ENCODE measurements at places on chromosomes 13 and 19.

- no peak for DNase-seq
Observed at GRCh38 chr19:16940626-16941025, 51.8 kb downstream of the F2RL3 start.

DNA sequence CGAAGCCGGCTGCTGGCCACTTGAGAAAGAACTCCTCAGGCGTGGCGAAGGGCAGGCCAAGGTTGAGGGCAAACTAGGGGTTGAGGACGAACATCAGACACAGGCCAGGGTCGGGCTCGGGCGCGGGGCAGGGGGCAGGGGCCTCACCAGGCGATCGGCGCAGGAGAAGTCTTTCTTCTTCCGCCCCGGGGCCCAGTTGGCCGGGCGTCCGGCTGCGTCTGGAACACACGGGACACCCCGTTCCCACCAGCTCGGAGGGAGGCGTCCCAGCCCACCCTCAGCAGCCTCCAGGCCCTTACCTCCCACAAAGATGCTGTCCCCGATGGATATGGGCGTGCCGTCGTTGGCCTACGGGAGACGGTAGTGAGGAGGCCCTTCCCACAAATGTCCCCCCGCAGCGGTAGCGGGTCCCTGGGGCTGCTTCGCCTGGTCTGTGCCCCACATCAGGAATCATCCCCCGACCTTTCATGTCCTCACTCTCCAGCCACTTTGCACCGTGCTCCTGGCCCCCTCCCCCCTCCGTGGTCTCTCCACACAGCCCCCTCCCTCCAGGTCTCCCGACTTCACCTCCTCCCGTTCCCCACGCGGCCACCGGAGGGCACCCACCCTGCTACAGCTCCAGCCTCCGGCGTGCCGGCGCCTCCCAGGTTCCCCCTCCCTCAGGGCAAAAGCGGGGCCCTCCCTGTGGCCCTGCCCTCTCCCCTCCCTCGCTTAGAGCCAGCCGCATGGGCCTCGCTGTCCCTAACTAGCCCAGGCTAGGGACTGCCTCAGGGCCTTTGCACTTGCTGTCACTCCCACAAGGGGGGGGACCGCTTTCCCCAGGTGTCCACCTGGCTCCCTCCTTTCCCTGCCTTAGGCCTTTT is 4.8 kb downstream of the PNKP start:
- DNase-seq: no peak

GRCh38 chr19:30955112-30956104 is 393.8 kb downstream of the TSHZ3 start:
- DNase-seq: no peak

DNA sequence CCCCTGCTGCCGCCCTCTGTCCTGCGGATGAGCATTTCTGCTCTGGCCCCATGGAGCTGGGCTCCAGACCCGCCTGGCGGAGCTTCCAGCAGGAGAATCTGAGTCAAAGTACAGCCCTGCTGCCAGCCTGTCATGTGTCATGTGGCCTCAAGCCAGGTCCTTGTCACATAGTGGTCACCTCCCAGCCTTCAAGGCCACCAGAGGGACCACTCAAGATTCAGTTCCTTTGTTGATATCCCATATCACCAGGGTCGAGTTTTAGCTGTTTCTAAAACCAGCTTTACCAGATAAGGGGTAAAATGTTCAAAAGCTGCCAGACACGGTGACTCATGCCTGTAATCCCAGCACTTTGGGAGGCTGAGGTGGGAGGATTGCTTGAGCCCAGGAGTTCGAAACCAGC is 13.4 kb downstream of the THOP1 start:
- no peak for DNase-seq

DNA sequence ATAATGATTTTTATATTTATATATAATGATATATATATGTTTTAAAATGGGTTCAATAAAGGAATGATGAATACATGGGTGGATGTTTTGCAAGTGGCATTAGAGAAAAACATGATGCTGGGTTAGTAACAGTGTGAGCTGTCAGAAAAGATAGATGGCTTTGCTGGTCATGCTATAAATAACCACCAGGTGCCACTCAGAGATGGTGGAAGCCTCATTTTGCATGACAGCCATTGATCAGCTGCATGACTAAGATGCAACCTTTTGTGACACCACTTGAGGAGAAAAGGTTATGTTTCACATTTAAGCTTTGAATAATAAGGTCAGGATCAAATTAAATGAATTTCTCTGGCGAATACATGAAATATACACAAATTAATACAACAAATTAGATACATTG is 737.7 kb downstream of the PCDH9 start:
- no peak for DNase-seq

DNA sequence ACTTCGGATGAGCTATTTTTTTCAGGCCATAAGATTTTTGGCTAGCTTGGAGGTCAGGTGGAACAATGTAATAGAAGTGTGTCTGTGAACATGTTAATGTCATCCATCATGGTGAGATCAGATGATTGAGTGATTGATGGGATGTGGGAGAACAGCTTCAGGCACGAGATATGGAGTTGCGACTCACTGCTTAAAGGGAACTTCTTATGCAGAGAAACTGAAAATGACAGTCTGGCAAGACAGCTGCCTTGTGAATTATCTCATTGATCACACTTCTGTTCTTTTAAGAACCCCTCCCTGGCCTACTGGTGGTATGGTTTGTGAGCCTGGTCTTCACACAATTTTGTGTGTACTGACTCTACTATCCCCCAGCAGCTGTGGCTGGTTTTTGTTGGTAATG is 96.0 kb downstream of the OLFM4 start:
- no peak for DNase-seq

GRCh38 chr13:91468301-91468700 is 69.9 kb downstream of the GPC5 start:
- DNase-seq: no peak

DNA sequence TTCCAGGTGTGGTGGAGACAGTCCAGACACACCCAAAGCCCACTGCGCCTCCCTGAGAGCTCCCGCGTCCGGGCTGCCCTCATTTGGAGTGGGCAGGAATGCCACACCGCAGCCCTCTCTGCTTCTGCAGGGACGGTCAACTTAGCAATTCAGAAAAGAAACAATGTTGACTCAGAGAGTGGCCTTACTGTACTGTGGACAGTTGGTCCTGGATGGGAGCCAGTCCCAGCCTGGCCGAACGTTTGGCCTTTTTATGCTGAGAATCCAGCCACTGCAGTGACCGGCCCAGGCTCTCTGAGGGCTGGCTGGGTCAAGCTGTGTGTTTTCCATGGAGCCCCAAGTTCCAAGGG is 7.2 kb downstream of the GAS6 start:
- DNase-seq: no peak

GRCh38 chr13:98994896-98995295 is 17.0 kb upstream of the DOCK9 start:
- no peak for DNase-seq

DNA sequence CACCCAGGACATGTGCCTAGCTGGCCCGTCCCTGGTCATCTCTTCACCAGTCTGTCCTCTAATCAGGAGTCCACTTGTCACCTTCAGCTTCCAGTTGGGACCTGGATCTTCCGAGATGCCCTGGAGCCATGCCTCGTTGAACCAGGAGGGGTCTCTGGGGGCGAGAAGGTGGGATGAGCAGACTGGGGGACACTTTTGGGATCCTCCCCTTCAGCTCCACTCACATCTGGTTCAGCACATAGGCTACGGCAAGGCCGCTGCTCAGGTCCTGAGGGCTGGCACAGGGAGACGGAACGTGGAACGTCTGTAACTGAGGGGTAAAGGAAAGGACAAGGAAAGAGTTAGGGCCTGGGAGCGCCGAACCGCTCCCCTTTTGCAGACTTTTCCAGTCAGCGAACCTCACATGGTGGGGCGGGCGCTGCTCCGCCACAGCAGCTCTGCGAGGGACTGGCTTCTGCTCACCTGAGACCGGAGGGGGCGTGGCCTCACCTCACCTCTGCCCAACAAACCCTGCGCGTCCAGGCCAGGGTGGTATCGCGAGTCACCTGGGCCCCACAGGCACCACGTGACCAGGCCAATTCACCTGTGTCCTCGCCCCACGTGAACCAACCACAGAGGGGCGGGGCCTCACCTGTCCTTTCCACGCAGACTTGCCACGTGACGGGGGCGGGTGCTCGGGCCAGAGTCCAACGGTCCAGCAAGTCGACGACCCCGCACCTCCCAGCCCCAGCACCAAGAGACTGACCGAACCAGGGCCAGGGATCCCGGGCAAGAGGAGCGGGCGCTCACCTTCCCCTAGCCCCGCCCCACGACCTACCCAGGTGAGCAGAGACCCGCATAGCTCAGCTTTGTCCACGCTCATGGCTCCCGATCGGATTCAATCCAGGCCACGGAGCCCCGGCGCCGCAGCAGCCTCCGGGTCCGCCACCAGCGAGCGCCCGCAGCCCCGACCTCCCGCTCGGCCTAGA is at the start of gene HOOK2:
TSS of gene HOOK2 (minus strand) at position 965 of the 968 bp plus-strand sequence. CDS start at position 862, 103 bp downstream.
- DNase-seq: peak; percentile 46

- no peak for DNase-seq
Observed at GRCh38 chr13:52848455-52849195, at the start of gene PCDH8. Gene PCDH8 (minus strand): TSS chr13:52848640. CDS start chr13:52848436, 204 bp downstream.

- DNase-seq: no peak
Observed at GRCh38 chr19:31499281-31500196, 150.3 kb upstream of the TSHZ3 start.

- no peak for DNase-seq
Observed at GRCh38 chr13:106381091-106381490, 154.4 kb downstream of the EFNB2 start.

DNA sequence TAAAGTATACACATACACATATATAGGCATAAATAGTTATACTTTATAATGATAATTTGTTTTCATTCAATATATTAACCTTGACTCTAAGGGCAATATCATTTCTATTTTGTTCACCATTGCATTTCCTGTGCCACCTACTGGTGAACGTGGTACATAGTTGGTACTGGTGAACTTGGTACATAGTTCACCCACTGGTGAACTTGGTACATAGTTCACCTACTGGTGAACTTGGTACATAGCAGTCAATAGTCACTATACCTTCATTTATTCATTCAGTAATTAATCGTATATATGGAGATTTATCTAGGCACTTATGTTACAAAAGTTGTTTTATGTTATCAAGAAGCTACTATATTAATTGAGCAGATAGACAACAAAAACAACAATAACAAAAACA is 172.6 kb upstream of the ATXN8OS start:
- DNase-seq: no peak

DNA sequence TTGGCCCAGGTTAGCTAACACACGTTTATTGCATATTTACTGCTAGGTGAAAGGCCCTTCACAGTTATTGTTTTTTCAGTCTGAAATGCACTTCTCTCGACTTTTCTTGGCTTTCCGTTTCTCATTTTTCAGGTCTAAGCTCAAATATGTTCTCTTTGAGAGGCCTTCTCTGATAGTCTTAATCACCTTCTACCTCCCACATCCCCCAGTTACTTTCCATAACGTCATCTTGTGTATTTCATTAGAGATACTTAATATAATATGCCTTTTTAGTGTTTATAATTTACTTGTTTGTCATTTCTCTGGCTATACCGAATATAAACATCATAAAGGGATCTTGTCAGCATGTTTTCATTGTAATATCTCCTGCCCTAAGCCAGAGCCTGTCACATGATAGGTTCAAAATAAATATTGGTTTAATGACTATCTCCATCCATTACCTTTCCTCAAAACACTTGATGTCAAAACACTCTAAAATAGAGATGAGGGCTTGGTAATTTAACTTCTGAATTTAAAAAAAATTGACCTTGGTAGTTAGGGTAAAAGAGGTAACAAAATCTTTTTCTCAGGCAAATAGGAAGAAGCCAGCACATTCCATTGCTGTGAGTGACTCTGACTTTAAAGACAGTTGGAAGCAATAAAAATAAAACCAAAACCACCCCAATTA is 168.6 kb upstream of the RFC3 start:
- DNase-seq: no peak

DNA sequence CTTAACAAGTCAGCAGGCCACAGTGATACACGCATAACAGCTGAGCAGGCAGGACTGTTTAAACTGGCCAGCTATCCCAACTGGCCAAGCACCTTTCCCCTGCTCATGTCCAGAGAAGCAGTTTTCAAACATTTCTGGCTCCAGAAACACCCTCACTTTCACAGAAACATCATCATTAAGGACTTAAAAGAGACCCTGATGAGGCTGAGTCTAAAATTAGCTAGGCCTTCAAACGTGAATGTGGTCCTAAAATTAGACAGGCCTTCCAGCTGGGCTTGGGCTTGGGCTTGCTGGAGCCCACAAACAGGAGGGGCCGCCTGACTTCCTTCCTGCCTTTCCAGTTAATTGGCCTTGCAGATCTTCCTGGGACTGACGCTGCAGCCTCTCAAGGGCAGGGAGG is 334.2 kb downstream of the DNAJC15 start:
- DNase-seq: no peak

GRCh38 chr19:369256-369655 is 24.7 kb upstream of the MIER2 start:
- DNase-seq: no peak

GRCh38 chr13:74973935-74974879 is 507.8 kb downstream of the TBC1D4 start:
- no peak for DNase-seq

- DNase-seq: no peak
Observed at GRCh38 chr13:97853550-97853949, 99.9 kb upstream of the IPO5 start.

GRCh38 chr19:12667731-12668302 is 1.2 kb downstream of the WDR83 start:
- DNase-seq: no peak

DNA sequence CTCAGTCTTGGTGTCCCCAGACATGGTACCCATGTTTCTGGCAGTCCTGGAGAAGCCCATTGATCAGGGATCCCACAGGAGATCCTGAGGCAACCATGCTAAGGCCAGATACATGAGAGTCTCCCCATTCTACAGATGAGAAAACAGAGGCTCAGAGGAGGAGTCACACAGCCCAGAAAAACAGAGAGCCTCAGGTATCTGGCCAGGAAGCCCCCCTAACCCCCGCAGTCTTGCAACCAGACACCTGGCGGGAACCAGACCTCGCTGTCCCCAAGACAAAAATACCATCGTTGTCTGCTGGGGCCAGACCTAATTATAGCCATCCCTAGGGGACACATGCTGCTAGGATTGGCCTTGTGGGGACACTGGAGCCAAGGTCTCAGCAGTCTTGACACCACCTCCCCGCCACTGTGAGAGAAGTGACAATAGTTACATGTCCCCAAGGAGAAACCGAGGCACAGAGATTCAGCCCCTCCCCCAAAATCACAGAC is 1.6 kb upstream of the PDE4C start:
- no peak for DNase-seq

- DNase-seq: no peak
Observed at GRCh38 chr19:48364598-48365348, 606 bp downstream of the SYNGR4 start.

GRCh38 chr13:64051278-64051677 is 2635.6 kb upstream of the PCDH20 start:
- no peak for DNase-seq

DNA sequence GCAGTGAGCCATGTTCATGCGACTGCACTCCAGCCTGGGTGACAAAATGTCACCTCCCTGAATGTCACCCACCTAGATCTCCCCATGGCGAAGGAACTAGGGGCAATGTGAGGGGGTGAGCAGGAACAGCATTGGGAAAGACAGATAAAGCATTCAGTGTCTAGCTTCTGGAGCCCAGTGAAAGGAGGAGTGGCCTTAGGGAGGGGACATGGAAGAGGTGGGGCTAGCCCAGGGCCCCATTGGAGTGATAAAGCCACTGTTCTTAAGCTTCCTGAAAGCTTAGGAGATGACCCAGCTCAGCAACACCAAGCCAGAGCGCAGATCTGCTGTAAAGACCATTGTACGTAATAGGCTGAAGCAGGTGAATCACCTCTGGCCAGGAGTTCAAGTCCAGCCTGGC is 13.0 kb upstream of the KCNN1 start:
- no peak for DNase-seq
